ENCODE measurements at places on chromosomes 6 and 20. TPM values are rescaled to one million over a fixed set of nuclear protein-coding genes. Genes with fewer than 3 reads are reported as not detected.

C20orf141 gene
- total RNA-seq = not detected

RIN2 gene
- 2.7 TPM for total RNA-seq

DNA sequence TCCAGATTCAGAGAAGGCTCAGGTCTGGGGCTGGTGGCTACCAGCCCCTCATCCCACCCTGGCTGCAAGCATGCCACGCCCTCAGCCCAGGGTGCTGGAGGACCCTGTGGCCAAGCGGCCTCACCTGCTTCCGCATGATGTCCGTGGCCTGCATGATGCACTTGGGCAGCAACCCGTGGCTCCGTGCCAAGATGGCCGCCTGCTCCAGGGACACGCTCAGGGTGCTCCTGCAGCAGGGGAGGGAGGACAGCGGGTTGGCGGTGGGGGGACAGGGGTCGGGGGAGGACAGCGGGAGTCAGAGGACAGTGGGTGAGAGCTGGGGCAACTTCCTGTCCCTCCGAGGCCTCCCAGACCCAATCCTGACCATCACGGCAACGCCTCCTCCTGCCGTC lies 200.1 kb downstream of the PREX1 start:
- no peak for DNase-seq

GRCh38 chr20:32240205-32240604 lies 32.5 kb downstream of the POFUT1 start:
- peak; percentile 77 for DNase-seq

GABRR1 gene
- 0.10 TPM for total RNA-seq

GRCh38 chr6:42400061-42400760 lies 51.5 kb downstream of the TRERF1 start:
- no peak for DNase-seq

DNA sequence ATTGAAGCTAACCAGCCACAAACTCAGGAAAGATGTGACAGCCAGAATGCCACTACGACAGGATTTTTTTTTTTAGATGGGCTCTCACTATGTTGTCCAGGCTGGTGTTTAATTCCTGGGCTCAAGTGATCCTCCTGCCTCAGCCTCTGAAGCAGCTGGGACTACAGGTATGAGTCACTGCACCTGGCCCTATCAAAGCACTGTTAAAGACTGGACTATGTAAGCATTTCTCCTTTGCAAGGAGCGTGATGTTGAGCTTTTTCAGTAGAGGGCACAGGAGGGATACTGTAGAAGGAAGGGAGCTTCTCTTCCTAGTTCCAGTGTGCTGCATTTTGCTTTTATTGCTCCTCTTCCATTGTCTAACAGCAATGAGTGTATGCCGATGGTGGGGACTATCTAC lies 35.8 kb downstream of the ZBTB9 start:
- no peak for DNase-seq

LY6G6C gene
- not detected for total RNA-seq

DNA sequence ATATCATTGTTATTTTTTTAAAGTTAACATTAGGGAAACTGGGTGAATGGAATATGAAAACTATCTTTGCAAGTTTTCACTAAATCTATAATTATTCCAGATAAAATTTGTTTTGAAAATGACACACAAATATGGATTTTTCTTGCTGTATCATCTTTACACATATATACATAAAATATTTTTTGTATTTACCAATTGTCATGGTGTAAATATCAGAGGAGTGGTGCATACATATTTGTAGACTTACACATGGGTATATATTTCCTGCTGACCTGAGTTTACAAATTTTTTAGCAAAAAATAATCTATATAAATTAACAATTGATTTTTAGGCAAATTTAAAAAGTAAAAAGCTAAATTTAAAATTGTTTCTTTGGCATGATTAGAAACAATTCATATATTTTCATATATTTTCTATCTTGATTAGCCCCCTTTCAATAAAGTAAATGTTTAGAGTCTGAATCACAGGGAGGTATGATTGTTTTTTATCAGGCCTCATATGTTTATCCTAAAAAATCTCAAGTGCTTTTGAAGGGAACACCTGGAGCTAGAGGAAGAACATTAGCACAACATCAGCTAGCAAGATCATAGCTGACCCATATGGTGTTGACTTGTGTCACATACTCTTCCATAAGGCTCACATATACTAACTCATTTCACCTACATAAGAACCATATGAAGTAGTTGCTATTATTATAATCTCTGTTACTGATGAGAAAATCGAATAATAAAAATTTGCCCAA lies 671.8 kb upstream of the GJE1 start:
- DNase-seq = no peak

ATXN1 gene
- total RNA-seq = 7.6 TPM

SLC22A7 gene
- not detected for total RNA-seq

DNA sequence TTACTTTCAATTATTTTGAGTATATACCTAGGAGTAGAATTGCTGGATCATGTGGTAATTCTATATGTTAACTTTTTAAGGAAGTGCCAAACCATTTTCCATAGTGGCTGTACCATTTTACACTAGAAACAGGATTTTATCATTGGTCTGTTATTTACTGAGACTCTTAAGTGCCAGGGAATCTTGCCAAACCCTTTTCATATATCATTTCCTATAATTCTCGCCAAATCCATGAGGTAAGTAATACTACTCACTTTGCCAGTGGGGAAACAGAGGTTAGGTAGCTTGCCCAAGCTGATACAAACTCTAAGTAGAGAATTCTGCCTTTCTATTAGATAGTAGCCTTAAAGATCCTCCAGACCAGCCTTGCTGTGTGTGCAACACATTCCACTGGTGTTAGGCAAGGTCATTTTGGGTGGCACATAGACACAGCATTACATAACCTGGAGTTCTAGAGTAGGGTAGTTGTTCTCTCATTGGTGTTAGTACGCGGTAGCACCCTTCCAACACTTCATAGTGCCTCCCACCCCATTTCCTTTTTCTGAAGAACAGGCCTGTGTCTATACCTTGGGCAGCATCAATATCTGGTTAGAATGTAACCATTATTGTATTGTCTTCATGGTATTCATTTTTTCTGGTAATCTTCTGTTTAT lies 65.5 kb downstream of the ARID1B start:
- no peak for DNase-seq

DNA sequence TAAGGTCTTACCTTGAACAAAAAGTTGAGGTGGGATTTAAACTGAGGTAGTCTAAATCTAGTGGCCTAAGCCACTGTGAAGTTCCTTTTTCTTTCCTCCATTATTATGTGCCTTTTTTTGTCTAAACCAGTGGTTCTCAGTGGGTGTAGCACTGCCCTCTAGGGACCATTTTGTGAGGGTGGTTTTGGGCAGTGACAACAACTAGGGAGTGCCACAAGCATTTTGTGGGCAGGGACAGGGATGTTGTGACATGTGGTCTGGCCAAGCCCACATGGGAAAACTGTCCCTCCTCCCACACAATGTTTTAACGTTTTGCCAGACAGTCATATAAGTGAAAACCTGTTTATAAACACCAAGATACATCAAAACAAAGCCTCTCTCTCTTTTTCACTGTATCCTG lies 899.4 kb upstream of the FLRT3 start:
- DNase-seq = peak; percentile 55

- peak; percentile 78 for DNase-seq
Measured at GRCh38 chr20:62209850-62210495, 10.1 kb downstream of the HRH3 start.

MARCKS gene
- 92.7 TPM for total RNA-seq

- DNase-seq = no peak
Measured at GRCh38 chr6:53768636-53769035, 26.2 kb upstream of the LRRC1 start.

- DNase-seq = peak; percentile 68
Measured at GRCh38 chr20:20821484-20822260, 109.2 kb upstream of the RALGAPA2 start.

- DNase-seq = no peak
Measured at GRCh38 chr20:46773680-46774079, 64.2 kb downstream of the SLC2A10 start.

HM13 gene
- total RNA-seq = 63.9 TPM

COL20A1 gene
- 0.70 TPM for total RNA-seq

FAM229B gene
- total RNA-seq = 11.5 TPM

- DNase-seq = no peak
Measured at GRCh38 chr6:170147056-170147787, 143.7 kb downstream of the DLL1 start.

- no peak for DNase-seq
Measured at GRCh38 chr6:136087986-136088385, 162.1 kb downstream of the MTFR2 start.
